ENCODE measurements at places on chromosomes 13 and 19. TPM values are rescaled to one million over a fixed set of nuclear protein-coding genes. Genes with fewer than 3 reads are reported as not detected.

- no peak for DNase-seq
These were observed 77.1 kb upstream of the KCTD15 start for GRCh38 chr19:33719366-33720154.

DNA sequence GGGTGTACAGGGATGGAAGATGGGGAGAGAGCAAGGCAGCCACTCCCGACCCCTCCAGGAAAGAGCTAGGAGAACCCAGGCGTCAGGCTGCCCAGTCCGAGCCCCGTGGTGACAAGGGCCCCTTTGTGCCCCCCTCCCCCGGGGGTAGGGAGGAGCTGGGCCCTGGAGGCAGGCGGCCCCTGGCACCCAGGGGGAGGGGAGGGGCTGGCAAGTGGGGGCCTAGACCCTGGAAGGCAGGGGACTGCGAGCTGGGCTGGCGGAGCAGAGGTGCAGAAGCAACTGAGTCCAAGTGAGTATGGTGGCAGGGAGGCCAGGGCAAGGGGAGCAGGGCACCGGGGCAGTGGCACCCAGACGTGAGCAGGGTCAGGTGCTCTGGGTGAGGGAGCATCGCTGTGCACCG lies at the start of gene MAG:
Gene MAG (plus strand): TSS at position 246 of the 400 bp plus-strand sequence. CDS start 3,248 bp downstream, outside the sequence.
- no peak for DNase-seq

DNA sequence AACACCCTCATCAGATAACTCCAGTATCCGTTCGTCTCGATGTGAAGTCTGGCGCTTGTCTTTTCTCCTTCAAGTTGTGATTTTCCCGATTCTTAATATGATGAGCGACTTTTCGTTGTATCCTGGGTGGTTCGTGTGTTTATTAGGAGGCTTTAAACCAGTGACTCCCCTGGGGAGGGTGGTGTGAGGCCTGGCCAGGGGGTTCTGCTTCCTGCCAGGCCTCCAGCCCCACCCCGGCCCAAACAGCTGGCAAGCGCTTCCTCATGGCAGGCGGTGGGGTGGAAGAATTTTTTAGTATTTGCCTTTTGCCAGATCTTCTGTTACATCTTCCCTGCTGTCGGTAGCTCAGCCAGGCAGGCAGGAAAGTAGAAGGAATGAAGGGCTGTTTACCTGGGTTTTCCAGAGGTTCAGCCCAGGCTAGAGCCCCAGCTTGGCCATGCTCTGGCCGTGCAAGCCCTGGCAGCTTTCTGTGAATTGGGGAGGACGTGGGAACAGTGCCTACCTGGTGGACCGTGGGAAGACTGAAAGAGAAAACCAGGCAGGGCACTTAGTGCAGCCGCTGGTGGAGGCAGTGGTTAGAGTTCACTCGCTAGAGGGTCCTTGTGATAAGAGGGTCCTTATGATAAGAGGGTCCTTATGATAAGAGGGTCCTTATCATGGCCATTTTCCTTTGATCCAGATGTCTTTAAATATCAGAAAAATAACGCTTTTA lies 37.7 kb upstream of the DCUN1D2 start:
- no peak for DNase-seq

DNA sequence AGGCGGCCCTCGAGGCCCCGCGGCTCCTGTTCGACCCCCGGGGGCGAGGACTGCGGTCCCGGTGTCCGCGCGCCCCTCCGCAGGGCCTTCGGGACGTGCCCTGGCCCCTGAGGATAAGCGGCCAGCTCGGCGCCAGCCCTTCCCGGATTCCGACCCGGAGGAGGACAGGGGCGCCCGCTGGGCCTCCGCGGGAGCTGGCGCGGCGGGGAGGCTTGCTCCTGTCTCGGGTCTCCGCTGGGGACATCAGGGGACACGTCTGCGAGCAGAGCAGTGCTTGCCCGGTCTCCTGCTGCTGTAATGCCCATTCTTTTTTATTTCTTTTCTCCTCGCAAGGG lies 829 bp downstream of the B3GLCT start:
- DNase-seq = no peak

DNA sequence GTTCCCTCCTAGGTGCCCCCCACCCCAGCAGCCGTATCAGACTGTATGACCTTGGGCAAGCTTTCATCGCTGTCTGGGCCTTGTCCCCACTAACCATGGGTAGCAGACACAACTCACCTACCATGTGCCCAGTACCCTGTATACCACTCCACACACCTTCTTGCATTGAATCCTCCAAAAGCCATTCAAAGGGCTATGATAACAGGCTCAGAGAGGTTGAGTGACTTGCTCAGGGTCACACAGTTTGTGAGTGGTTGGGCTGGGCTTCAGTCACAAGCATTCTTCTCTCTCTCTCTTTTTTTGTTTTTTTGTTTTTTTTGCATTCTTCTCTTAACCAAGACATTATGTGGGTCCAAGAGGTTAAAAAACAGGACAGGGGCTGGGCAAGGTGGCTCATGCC lies 2.6 kb downstream of the RASAL3 start:
- no peak for DNase-seq

GRCh38 chr13:27200413-27201070 lies 28.9 kb upstream of the USP12 start:
- DNase-seq = no peak

GRCh38 chr19:17302391-17303166 lies 646 bp downstream of the ABHD8 start:
- DNase-seq = no peak

DNA sequence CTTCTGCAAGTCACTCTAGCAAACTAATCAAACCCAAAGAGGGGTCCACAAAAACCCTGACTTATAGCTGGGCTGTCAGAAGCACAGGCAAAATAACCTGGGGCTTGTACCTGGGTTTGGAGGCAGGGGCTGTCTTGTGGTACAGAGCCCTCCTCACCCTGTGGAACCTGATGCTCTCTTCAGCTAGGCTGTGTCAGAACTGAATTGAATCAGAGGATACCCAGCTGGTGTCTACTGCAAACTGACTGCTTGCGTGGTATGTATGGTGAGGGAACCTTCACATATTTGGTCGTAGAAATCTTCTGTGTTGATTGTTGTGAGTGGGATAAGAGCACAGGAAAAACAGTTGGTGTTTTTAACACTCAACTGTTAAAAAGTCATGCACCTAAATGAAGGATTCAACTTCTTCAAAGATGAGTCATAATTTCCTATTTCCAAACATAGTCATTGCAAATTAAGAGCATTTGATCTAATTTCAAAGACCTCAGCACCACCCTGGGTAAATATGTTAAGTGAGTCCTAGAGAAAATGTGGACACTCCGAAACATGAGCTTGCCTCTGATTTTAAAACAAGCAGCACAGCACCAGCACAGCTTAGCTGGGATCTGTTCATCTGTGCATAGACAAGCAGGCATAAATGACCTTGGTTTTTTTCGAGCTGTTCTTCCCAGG lies 840.2 kb downstream of the UQCRFS1 start:
- DNase-seq = no peak

DNA sequence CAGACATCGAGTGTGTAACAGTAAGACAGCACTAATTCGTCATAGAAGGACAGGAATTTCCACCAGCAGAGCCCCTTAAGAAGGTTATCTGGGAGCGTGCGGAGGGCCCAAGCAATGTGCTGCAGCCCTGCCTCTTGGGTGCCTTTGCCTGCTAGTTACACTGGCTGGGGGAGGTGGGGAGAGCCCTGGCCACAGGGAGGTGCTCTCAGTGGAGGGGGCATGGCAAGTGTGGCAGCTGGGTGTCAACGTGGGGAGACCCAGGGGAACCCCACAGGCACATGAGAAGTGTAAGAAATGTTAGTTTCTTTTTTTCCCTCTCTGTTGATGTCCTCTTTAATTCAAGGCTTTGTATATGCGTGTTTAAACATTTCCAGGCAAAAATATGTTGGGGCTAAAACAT lies 50.9 kb upstream of the TMTC4 start:
- no peak for DNase-seq

- no peak for DNase-seq
These were observed 11.1 kb upstream of the NANOS3 start for GRCh38 chr19:13865571-13866462.

CELF5 gene
- polyA plus RNA-seq = 0.82 TPM

PLEKHG2 gene
- 53.2 TPM for polyA plus RNA-seq
